ENCODE measurements at places on chromosomes 2 and 18.
A peak's percentile ranks its signal among the peaks of the same experiment; 100 is the strongest.

- no peak for DNase-seq
Observed at GRCh38 chr2:217252181-217252580, 392.3 kb upstream of the TNP1 start.

- DNase-seq, result no peak
Observed at GRCh38 chr2:51031021-51031780, 731 bp downstream of the NRXN1 start.

DNA sequence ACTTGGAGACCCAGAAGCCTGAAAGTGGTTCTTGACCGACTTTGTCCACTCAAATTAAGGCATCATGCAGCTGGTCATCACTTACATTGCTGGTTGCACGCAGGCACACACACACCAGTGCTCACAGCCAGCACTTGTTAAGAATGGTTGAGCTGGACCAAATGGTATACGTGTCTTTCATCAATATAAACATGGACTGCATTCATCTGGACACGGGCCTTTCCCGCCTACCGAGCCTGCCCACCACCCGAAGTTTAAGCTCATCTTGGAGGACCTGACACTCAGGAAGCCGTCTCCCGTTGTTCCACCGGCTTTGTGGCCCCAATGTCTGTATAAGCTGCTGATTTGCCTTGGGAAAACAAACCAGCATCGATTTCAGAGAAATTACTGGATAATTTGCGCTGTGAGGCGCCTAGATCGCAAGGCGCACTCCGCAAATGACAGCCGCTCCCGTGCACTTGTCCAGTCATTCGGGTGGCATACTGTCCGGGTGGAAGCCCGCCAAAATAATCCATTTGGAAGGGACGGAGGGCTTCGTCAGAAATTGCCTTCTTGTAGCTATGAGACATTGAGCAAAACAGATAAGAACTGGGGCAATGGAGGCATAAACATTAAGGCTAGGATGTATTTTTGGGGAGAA is 40.1 kb upstream of the AKAIN1 start:
- no peak for DNase-seq

DNA sequence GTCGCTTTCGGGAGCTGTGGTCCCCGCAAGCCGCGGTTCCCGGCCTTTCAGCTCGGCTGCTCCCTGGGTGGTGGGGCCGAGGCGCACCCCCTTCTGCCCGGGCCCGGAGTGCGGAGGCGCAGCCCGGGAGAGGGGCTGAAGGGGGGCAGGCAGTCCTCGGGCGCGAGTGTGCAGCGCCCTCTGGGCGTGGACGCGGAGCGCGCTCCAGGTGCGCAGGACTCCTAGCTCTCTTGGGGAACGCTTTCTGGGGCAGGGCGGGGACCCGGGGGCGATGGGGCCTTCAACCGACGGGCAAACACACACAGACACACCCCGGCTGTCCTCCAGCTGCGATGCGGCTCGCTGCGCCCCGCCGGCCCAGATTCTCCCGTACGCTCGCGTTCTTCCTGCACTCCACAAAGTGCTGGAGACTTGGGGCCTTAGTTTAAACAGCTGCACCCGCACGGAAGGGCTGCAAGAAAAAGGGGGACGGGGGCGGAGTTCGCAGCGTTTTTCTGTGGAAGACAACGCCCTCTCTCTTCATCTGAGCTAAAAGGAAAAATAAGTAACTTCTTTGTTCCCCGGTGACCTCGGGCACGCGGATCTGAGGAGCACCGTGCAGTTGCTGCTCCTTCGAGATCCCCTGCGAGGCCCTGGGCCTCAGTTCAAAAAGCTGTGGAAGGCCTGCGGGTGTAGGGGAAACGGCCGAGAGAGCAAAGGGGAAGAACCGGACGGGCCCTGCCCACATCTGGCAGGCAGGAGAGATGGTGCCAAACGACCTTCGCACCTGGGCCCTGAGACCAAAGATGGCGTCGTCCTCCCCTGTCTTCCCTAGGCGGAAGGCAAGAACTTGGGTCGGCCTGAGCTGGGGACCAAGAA is 593 bp upstream of the SDC1 start:
- DNase-seq, result peak; percentile 43

DNA sequence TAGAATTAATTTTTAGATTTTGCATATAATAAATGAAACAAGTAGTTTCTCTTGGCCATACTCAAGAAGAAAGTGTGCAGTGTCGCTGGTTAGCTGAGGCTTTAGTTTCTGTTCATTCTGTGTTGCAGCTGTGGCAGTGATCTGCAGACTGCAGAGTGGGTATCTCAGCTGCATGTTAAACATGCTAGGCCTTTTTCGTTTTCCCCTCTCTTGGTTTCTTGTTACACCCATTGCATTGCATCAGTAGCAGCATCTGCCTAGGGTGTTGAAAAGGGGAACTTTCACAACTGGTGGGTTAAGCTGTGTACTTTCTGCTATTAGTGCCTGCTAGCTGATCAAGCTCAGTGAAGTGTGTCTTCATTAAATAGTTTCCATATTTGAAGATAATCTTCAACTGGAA is 51.3 kb downstream of the ACSL3 start:
- peak; percentile 57 for DNase-seq

DNA sequence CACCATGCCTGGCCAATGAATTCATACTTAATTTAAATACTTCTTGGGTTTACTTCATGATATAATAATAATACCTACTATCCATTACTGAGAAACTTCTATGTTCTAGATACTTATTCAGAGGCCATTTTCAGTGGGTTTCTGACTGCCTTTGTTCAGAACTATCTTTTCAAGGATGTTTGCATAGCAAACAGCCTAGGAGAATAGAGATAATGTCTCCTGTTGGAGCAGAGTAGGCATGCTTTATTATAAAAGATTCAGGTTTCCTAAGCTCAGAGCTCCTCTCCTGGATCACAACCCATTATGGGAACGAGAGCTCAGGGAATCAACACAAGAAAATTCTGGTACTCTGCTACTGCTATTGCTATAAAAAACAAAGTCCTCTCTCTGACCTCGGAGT is 11.1 kb downstream of the FASTKD1 start:
- no peak for DNase-seq

- DNase-seq, result no peak
Observed at GRCh38 chr18:41940506-41941215, 14.4 kb upstream of the PIK3C3 start.

- DNase-seq, result no peak
Observed at GRCh38 chr2:152577579-152577978, 139.7 kb downstream of the PRPF40A start.

- DNase-seq, result no peak
Observed at GRCh38 chr2:231711677-231712450, 3.5 kb downstream of the PTMA start.

- DNase-seq, result no peak
Observed at GRCh38 chr2:13021470-13021957, 304.8 kb downstream of the TRIB2 start.

- DNase-seq, result no peak
Observed at GRCh38 chr18:63421514-63421913, 762 bp downstream of the VPS4B start.

DNA sequence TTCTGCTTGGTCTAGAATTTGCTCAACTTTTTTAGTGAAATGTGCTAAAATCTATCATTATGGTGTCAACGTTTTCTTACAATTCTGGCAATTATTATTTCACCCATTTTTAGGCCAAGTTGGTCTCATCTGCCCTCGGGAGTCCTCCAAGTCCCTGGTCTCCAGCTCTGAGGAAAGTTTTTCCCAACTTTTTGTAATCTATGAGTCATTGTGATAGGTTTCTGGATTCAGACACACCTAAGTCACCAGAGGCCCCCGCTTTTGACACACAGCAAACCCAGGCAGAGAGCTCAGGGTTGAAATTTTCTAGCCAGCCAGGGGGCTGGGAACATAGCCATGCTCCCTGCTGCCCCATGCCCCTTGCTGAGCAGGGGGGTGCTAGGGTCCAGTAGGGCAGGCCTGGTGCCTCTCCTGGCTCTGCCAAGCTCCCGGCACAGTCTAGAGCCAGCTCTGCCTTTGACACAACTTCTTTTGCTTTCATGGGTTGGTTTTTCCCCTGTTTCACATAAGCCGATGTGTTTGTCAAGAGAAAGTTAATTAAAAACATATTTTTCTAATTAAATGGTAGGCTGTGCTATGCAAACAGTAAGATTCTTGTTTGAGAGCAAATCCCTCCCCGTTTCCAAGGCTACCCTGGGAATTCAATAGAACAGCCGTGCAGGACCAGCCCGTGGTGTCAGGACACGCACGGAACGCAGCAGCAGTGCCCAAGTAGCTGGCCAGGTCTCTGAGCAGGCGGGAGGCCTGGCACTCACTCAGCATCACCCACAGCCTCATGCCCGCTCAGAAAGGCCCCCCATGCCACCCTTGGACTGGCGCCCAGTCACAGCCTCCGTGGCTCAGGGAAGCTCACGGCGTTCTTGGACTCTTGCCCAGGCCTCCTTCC is 25.5 kb upstream of the SNED1 start:
- DNase-seq, result no peak

GRCh38 chr2:164975891-164976290 is 20.6 kb upstream of the SLC38A11 start:
- DNase-seq, result no peak

DNA sequence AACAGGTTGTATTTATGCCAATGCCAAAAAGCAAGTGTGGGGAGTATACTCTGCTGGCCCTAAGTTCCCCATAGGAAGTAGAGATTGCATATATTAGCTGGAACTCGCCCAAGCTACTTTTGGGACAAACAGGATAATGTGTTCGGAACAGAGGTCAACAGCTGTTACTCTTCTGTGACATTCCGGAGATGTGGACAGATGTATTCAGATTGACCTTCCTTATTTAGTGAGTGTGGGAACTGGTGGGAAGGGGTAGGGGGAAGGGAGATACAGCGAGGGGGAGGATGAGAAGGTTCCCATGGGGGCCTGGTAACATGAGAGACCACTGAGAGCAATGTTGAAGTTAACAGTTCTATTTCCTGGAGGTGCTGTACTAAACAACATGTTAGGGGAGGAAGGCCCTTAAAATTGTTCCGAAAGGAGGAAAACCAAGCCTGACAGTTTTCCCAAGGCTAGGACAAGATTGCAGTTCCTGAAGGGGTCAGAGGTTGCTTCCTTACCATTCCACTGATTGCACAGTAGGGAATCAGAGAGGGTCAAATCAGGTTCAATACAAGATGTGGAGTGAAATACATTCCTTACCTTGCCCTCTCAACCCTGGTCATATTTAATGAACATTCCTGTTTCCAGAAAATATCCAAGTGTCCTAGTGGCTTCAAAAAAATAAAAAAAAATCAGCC is 14.3 kb upstream of the CD28 start:
- DNase-seq, result no peak

DNA sequence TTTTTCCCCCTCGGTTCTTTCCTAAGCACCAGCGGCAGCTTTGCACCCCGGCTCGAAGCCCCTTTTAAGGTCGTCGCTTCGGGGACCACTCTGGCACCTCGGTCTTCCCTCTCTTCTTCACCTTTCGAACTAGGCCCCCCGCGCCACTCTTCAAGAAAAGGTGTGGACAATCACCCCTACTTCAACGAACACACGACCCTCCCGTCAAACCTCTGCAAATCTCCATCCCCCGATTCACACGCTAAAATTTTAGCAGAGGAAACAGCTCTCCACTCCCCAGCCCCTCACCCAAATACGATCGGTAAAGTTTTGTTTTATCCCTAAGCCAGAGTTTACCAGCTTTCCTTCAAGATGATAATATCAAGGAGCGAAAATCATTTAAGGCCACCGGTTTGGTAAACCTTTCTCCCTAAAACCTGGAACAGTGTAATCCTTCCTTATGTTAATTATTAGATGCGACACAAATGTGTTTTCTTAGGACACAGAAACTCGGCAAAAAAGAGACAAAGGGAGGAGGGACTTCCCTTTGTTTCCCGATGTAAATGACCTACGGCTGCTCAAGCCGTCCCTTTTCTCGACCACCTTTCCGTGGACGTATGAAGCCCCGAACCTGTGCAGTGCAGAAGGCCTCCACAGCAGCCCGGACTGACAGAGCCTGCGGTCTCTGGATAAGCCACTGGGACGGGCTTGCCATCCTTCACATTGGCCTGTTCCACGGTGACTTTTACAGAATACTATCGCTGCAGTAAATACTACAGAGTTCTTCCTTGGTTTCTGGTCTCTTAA is 85.2 kb downstream of the RBMS1 start:
- DNase-seq, result no peak

DNA sequence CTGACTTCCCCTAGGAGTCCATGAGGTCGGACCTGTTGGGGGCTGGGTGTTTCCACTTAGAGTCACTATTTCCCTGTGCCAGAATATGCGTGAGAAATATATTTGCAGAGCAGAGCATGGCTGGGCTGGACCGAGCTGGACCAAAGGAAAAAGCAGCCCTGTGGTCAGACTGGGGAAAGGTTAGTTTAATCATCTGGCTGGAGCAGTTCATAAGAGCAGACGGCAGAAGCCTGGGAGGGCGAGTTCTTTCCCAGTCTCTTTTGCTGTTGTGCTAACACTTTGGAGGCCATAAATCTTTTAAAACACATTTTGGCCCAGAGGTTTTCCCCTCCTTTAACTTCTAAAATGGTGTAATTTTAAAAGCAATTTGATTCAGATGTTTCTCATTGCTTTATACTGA is 66.5 kb downstream of the GLI2 start:
- no peak for DNase-seq

GRCh38 chr2:240958366-240959213 is 39.8 kb upstream of the SNED1 start:
- DNase-seq, result no peak

DNA sequence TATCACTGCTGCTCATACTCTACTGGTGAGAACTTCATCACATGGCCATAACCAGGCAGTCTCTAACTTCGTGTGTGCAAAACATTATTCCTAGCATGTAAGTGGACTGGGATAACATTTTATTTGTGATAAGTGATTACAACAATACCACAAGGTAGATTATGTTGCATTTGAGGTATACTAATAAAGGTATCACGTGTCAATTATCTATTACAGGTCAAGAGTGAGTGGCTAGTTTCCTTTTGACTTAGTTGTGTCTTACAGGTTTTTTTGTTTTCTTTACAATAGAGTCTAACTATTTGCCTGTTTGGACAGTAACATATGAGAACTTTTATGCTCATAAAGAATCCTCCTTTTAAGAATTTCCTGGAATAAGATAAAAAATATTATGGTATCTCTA is 67.2 kb upstream of the DSC1 start:
- DNase-seq, result no peak

GRCh38 chr2:135151615-135152014 is 99.5 kb downstream of the RAB3GAP1 start:
- no peak for DNase-seq

DNA sequence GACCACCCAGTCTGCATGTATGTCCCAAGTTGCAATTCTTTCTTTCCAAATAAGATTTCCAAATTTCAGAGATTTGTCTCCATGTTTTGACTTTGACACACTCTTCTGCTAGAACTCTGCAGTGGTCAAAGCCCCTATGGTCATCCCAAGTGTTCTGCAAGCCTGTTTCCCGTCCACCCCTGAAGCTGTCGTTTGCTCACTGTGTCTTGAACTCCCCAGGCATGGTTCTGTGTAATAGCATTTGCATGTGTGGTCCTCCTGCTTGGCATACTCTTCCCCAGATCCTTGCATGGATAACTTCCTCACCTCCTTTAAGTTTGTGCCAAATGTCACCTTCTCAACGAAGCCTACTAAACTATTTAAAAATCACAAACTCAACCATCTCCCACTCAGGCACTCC is 3.9 kb upstream of the MTLN start:
- no peak for DNase-seq

DNA sequence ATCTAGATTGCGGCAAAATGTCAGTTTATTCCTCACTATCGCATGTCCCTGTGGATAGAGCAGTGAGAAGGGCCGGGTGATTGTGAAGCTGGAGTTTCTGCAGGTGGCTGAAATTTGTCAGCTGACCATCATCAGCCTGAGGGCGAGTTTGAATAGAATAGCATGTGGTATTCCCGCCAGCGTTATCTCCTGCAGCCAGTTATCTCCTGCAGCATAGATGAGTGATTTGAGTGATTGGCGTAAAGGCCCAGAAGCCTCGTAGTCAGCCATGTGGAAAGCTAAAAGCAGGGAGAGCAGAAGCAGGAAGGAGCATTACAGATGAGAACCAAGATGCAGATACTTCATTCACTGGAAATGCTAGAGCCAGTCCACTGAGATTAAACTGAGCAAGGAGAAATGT is 65.5 kb downstream of the CABLES1 start:
- DNase-seq, result no peak

All from GM18507 (cell line).